ENCODE measurements at places on chromosomes 12 and 14. TPM values are rescaled to one million over a fixed set of nuclear protein-coding genes. Genes with fewer than 3 reads are reported as not detected.

ABCC9 gene
- not detected for total RNA-seq

OAS3 gene
- total RNA-seq = 204 TPM

GALNT16 gene
- not detected for total RNA-seq

NAV3 gene
- not detected for total RNA-seq

AICDA gene
- not detected for total RNA-seq

SMCO2 gene
- total RNA-seq = 0.46 TPM

RBP5 gene
- total RNA-seq = not detected

YLPM1 gene
- total RNA-seq = 73.8 TPM

TRIAP1 gene
- total RNA-seq = 26.7 TPM

ACRBP gene
- total RNA-seq = 2.6 TPM

HOXC4 gene
- not detected for total RNA-seq

PDE3A gene
- total RNA-seq = not detected

KCNJ8 gene
- not detected for total RNA-seq

- H3K27me3 ChIP-seq = peaks cover 12% of the 10 kb centered on the region
- H3K4me3 ChIP-seq = no peak overlapping the region
- no peaks in the 10 kb centered on the region for H3K4me1 ChIP-seq
Observed at GRCh38 chr12:65681226-65681625, 143.1 kb upstream of the HMGA2 start.

- H3K36me3 ChIP-seq = peaks cover 24% of the 10 kb centered on the region
- no peaks in the 10 kb centered on the region for H3K27me3 ChIP-seq
- no peak overlapping the region for H3K4me3 ChIP-seq
- peaks cover 9% of the 10 kb centered on the region for H3K4me1 ChIP-seq
Observed at GRCh38 chr14:90300611-90301047, 31.1 kb downstream of the NRDE2 start.

DNA sequence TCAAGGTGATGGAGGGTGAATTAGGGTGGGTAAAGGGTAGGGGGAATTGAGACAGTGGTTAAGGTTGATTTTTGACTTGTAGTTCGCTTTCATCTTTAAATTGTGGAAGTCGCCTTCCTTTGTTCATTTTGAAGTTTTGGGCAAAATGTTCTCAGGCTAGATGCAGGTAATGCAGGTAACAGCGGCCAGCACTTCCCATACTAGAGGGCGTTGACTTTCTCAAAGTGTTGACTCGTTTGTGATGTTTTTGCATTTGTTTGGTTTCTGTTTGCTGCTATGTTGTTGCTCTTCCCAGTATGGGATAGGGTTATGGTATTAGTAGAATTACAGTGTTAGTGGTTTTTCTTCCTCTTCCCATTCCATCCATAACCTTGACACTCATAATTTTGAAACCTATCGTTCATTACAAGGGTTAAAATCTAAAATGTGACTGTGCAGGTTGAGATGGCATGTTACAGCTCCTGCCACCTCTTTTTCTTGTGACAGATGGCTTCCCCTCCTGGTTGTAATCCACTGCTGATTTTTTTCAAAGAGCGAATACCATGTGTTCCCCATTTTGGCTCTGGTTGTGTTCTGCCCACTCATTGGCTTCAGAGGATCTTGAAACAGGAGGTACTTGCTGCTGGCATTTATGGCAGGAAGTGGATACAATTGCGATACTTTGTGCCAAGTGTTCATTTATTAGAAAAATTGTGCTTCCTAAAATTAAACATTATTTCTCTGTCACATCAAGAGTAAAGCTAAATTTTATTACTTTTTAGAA is 57.1 kb downstream of the ERC1 start:
- no peaks in the 10 kb centered on the region for H3K36me3 ChIP-seq
- H3K4me1 ChIP-seq = peaks cover 9% of the 10 kb centered on the region
- no peak overlapping the region for H3K27ac ChIP-seq
- no peak overlapping the region for H3K4me3 ChIP-seq

- no peaks in the 10 kb centered on the region for H3K27me3 ChIP-seq
- no peak for DNase-seq
- no peak overlapping the region for H3K4me3 ChIP-seq
- no peaks in the 10 kb centered on the region for H3K36me3 ChIP-seq
Observed at GRCh38 chr12:82203086-82203485, 155.1 kb downstream of the CCDC59 start.

DNA sequence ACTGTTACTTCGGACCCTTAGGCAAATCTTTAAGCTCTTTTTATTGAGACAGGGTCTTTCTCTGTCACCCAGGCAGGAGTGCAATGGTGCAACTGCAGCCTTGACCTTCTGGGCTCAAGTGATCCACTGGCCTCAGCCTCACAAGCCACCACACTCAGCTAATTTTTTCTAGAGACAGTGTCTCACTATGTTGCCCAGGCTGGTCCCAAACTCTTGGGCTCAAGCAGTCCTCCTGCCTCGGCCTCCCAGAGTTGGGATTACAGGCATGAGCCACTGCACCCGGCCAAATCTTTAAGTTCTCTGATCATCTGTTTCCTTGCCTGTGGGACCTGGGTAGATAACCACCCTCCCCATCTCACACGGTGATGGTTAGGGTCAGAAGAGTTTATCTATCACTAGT is 2.3 kb upstream of the GPX2 start:
- no peak overlapping the region for H3K27ac ChIP-seq
- no peak overlapping the region for H3K4me3 ChIP-seq
- H3K36me3 ChIP-seq = peaks cover 36% of the 10 kb centered on the region
- H3K4me1 ChIP-seq = peaks cover 30% of the 10 kb centered on the region

DNA sequence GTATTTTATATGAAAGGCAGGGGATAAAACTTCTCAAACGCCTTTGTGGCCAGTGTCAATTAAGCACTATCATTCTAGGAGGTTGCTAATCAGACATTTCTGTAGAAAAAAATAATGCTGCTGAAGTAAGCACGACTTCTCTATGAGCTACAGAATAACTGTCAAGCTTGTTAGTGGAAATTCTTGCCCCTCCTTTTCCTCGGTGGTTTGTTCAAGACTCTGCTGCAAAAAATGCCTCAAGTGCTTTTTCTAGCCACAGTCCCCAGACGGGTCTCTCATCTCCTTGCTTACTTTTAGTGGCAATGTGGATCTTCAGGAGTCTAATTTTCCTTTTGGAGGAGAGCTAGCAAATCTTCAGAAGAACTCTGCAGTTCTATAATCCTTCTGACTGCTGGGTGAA is 452.0 kb downstream of the FUT8 start:
- H3K4me1 ChIP-seq = peaks cover 62% of the 10 kb centered on the region
- H3K36me3 ChIP-seq = peaks cover 37% of the 10 kb centered on the region

DNA sequence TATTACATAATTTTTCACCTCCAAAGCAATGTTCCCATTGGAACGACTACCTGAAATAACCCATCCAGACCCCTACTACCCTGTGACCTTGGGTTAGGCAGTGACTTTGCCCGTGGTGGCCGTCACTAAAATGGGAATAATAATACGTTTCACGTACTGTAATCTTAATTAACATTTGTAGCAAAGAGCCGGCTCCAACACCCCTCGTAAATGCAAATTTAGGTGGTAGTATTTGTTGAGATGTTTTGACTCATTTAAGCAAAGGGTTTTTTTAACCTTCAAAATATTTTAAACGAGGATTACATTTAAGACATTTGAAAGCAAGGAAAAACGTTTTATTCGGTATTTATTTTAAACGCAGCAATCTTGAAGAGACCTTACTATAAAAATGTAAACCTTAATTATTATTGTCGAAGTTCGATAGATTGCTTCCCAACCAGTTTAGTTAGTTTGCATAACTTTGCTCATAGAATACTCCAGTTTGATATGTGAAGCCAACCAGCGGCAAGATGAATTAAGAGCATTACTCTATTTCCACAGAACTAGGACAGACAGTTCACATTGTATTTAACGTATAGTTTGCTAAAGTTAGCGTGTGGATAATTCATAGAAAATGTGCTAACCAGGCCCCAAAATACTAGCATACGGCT is 1.4 kb upstream of the ARID2 start:
- no peak for DNase-seq
- H3K27ac ChIP-seq = peak overlapping the region; percentile 99
- peaks cover 20% of the 10 kb centered on the region for H3K4me1 ChIP-seq
- peak overlapping the region; percentile 100 for H3K4me3 ChIP-seq

DNA sequence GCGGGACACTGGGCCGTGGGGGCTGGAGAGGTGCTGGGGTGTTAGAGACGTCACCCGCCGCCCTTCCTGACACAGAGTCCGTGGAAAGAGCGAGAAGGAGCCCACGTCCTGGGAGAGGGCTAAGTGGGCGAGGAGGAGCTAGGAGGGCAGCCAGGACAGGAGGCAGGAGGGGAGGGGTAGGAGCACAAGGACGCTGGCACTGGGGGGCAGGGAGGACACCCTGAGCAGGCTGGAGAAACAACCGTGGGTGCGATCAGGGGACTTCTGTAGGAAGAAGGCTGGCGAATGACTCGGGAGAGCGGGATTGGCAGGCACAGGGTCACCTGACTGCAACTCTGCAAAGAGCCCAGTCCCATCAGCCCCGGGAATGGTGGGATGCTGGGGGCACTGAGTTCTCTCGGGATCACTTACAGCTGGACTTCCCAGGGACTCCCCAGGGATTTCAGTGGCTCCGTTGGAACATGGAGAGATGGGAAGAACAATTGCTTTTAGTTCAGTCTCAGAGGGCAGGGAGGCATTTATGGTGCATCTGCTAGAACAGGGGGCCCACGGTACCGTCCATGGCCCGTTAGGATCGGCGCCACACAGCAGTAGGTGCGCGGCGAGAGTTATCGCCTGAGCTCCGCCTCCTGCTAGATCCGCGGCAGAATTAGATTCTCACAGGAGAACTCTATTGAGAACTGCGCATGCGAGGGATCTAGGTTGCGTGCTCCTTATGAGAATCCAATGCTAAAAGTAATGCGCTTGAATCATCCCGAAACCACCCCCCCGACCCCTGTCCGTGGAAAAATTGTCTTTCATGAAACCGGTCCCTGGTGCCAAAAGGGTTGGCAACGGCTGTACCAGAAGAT is 24.3 kb downstream of the UBR7 start:
- peaks cover 13% of the 10 kb centered on the region for H3K36me3 ChIP-seq
- peaks cover 2% of the 10 kb centered on the region for H3K4me1 ChIP-seq
- peaks cover 7% of the 10 kb centered on the region for H3K27me3 ChIP-seq
- no peak for DNase-seq

- H3K27ac ChIP-seq = no peak overlapping the region
- H3K27me3 ChIP-seq = peaks cover 4% of the 10 kb centered on the region
- H3K36me3 ChIP-seq = peaks cover 10% of the 10 kb centered on the region
- no peak overlapping the region for H3K4me3 ChIP-seq
Observed at GRCh38 chr14:71742485-71742884, 189.7 kb upstream of the RGS6 start.

- no peak overlapping the region for H3K4me3 ChIP-seq
- H3K27me3 ChIP-seq = no peaks in the 10 kb centered on the region
- no peak overlapping the region for H3K27ac ChIP-seq
- no peak for DNase-seq
- peaks cover 69% of the 10 kb centered on the region for H3K36me3 ChIP-seq
Observed at GRCh38 chr12:15556411-15557102, 232.6 kb downstream of the EPS8 start.

DNA sequence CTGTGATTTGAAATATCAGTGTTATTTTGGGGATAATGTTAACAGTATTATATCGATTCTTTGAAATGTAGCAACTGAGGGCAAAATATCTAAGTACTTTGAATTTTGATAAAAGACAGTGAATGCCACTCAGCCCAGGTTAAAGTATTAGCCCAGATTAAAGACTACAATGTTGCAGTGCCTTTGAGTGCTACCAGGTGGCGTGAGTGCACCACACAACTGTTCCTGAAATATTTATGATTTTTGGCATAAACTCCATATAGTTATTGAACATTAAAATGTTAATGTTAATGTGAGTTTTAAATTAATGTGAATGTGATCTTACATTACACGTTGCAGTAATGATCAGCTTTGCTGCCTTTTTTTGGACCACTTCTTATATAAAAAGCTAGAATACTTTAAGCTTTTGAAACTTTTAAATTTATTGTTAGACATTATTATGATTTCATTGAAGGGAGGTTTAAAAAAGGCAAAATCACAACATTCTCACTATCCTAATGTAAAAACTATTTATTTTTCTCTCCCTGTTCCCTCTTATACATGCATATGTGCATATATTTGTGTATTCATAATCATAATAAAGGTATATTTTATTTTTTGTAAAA is 22.5 kb downstream of the MRPS35 start:
- DNase-seq = peak; percentile 41
- H3K27ac ChIP-seq = no peak overlapping the region
- H3K36me3 ChIP-seq = peaks cover 39% of the 10 kb centered on the region
- no peak overlapping the region for H3K4me3 ChIP-seq
- no peaks in the 10 kb centered on the region for H3K27me3 ChIP-seq
- no peaks in the 10 kb centered on the region for H3K4me1 ChIP-seq

- peaks cover 57% of the 10 kb centered on the region for H3K4me1 ChIP-seq
- H3K27me3 ChIP-seq = no peaks in the 10 kb centered on the region
- DNase-seq = peak; percentile 62
- H3K27ac ChIP-seq = peak overlapping the region; percentile 98
- peaks cover 29% of the 10 kb centered on the region for H3K36me3 ChIP-seq
Observed at GRCh38 chr14:24430143-24430681, 458 bp downstream of the KHNYN start.

DNA sequence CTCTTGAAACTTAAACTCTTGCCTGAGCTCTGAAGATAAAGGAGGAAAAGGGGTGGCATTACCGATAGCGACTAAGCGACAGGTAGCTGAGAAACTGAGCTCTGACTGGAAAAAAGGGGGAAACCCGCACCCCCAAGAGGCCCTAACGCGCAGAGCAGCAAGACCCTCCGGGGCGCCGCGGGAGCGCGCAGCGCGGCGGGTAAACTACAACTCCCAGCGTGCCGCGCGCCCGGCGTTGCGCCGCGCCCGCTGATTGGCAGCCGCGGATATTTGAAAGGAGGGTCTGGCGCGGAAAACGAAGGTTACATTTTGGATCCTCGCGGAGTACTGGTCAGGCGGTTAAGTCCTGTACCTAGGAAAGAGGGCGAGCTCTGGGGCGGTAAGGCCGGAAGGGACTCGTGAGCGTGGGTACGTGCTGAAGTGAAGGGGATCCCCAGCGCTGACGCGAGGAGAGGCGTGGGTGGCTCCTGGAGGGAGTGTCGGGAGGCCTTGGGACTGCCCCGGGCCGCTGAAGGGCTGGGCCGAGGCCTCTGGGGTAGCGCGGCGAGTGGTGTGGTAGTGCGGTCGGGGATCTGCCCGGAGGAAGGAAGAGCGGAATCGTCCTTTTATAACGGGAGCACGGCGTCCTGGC is at the start of gene ESPL1:
ESPL1 (plus strand) TSS at position 301 of the 631 bp plus-strand sequence. CDS start 468 bp downstream, outside the sequence.
- peaks cover 40% of the 10 kb centered on the region for H3K36me3 ChIP-seq
- peak within 1 kb of the TSS; percentile 99 for H3K4me3 ChIP-seq
- H3K4me1 ChIP-seq = peaks cover 53% of the 10 kb centered on the region
- peak; percentile 85 for DNase-seq
- peak within 1 kb of the TSS; percentile 97 for H3K27ac ChIP-seq
- H3K27me3 ChIP-seq = no peaks in the 10 kb centered on the region

GRCh38 chr12:124687917-124688316 is 120.5 kb upstream of the NCOR2 start:
- peak overlapping the region; percentile 23 for H3K4me3 ChIP-seq
- H3K36me3 ChIP-seq = peaks cover 2% of the 10 kb centered on the region
- H3K27ac ChIP-seq = peak overlapping the region; percentile 83
- peaks cover 43% of the 10 kb centered on the region for H3K4me1 ChIP-seq

- no peak overlapping the region for H3K4me3 ChIP-seq
- no peak overlapping the region for H3K27ac ChIP-seq
- no peaks in the 10 kb centered on the region for H3K27me3 ChIP-seq
- DNase-seq = no peak
Observed at GRCh38 chr12:83700838-83701237, 1014.1 kb downstream of the TMTC2 start.

GRCh38 chr12:55816881-55817344 is 611 bp downstream of the SARNP start:
- no peak overlapping the region for H3K27ac ChIP-seq
- DNase-seq = no peak
- H3K4me1 ChIP-seq = peaks cover 50% of the 10 kb centered on the region
- H3K36me3 ChIP-seq = peaks cover 40% of the 10 kb centered on the region
- no peaks in the 10 kb centered on the region for H3K27me3 ChIP-seq
